ENCODE measurements at places on chromosomes 6 and 20.

- DNase-seq: no peak
Measured at GRCh38 chr6:118813775-118814174, 80.2 kb upstream of the ASF1A start.

DNA sequence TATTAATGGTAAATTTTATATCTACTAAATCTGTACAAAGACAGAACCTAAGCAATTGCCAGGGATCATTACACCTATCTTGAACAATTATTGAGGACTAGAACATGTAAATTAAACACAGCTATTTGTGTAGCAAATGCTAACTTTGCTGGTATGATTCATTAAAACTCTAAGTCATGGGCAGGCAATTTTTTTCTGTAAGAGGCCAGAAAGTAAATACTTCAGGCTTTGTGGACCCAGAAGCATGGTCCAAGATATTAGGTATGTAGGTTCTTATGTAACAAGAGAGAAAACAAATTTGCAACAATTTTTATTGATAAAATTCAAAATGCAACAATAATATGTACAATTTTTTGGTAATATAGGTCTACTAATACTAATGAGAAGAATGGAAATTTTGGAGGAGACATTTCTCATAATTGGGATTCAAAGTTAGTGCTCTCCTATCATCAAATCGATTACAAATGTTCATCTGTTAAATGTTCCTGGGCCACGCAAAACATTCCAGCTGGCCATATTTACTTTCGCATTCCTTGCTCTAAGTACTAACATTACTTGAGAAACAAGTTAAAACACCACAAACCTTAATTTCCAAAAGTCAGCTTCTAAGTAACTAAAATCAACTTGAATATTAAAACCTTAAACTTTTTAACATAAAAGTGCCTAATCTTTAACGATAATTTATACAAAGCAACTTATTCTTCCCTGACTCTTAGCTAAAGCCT lies 4.3 kb downstream of the TMEM30A start:
- no peak for DNase-seq

DNA sequence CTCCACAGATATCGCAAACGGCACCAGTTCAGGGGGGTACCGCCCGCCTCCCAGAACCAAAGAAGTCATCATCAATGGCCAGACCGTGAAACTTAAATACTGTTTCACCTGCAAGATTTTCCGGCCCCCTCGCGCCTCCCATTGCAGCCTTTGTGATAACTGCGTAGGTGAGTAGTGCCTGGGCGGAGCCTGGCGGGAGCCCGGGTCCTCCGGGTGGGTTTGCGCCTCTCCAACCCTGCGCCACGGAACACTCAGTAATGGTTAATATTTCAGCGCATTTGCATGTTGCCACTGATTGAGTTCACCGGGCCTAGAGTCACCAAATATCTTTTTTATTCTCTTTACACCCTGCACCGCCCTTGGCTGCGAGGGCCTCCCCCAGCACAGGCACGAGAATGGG lies 212.0 kb downstream of the ZDHHC14 start:
- DNase-seq: no peak

DNA sequence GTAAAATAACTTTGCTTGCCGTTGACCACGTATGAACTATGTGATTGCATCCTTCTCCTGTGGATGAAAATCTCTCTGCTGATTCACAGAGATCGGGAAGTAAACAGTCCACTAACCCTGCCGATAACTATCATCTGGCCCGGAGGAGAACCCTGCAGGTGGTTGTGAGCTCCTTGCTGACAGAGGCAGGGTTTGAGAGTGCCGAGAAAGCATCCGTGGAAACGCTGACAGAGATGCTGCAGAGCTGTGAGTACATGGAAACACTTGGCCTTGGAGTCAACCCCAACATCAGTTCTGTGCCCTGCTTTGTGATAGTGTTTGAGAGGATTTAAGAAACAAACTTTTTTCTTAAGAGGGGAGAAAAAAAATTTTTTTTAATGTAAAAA lies 937 bp downstream of the TAF8 start:
- DNase-seq: no peak

DNA sequence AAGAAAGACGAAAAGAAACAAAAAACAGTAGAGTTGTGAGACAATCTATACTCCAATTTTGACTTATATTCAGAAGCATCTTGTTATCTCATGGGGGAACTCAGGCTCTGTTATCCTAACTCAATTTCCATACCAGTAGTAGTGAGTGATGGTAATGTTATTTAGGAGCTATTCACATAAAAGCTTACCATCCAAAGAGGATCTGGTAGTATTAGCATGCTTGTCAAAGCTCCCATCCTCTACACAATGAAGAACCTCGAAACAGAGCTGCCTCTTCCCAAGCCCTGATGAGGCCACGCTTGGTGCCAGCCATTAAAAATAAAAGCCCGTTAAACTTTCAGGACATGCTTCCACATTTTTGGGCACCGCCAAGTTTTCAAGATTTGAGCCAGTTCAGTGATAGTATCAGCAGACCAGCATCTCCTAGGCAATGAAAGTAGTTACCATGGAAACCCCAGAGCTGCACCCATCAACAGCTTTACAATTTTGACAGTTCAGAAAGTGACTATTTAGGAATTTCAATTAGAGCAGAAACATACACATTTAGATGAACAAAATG lies 173.3 kb downstream of the CD83 start:
- no peak for DNase-seq

GRCh38 chr6:6930223-6930880 lies 177.4 kb upstream of the RREB1 start:
- DNase-seq: no peak

DNA sequence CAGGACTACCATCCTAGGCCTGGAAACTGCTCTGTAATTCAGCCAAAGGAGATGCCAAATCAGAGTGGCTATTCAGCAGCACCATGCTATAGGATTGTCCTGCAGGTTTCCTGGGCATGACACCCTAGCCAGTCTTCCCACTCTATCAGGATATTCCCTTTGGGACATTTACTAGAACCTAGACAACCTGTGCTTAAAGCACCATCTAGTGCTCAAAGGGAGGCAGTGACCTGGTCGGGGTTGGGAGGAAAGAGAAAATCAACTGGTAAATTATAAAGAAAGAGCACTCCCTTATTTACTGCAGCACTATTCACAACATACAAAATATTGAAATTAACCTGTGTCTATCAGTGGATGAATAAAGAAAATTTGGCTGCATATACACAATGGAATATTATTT lies 67.2 kb upstream of the SMLR1 start:
- no peak for DNase-seq

- DNase-seq: no peak
Measured at GRCh38 chr6:6683969-6684833, 95.7 kb downstream of the LY86 start.

DNA sequence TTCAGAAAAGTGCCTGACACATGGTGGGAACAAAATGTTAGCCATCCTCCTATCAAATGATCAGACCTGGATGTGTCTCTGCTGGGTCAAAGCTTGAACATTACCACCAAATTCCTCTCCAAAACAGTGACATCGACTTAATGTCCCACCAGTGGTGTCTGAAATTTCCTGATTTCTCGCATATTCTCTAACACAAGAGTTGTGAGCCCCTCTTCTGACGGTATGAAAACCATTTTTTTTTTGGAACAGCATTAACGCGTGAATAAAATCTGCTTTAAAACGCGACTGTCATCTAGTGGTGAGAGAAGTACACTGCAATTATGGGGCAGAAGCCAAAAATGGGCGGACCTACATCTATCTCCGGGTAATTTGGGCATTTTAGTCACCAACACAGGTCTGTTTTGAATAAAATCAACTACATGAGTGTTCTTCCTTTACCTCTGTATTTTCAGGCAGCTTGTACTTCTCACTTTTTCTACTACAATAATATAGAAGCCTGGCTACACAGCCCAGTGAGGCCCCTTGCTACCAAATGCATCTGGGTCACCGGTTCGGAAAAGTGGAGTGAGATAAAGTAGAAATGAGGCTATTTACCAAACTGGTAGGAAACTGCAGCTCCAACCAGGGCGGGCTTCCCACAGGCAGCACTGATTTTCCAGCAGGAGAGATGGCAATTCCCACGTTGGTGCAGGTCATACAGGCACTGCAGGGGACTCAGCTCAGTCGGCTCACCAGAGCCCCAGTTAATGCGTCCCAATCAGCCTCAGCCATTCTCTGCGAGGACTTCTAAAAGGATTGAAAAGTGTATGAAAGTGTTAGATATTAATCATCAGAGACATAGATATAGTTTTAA lies 27.4 kb downstream of the MGME1 start:
- peak; percentile 36 for DNase-seq

GRCh38 chr6:160010067-160010466 lies 41.2 kb downstream of the IGF2R start:
- DNase-seq: no peak

- no peak for DNase-seq
Measured at GRCh38 chr6:161316531-161316930, 42.7 kb upstream of the AGPAT4 start.

DNA sequence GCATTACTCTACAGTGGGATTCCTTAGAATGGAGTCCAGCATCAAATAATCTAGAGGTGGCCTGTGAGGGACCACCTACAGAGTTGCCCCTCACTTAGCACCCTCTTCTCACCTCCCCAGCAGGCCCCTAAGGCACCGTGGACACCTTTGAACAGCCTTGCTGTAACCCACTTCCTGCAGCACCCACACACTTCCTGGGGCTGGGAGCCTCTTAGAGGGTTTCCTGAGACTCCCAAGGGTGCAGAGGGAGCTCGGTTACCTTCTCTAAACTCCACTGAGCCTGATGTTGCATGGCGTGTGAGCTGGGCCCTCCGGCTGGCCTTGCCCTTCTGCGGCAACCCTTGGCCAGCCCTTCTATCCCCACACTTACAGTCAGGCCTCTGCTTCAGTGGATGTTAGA lies 7.3 kb upstream of the SIRPG start:
- DNase-seq: no peak

DNA sequence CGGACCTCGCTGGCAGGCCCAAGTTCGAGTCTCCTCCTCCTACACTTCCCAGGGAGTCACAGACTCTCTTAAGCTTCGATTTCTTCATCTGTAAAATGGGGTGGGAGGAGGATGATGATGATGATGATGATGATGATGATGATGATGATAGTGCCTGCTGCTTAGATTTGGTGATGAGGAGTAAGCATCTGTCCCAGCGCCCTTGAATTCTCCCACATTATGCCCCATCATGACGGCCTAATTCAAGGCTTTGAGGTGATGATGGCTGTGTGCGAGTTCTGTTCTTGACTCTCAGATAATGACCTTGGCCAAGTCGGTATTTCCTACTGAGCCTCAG lies 487 bp upstream of the KIAA1755 start:
- no peak for DNase-seq

- DNase-seq: no peak
Measured at GRCh38 chr6:29739136-29739881, 16.1 kb downstream of the HLA-F start.

DNA sequence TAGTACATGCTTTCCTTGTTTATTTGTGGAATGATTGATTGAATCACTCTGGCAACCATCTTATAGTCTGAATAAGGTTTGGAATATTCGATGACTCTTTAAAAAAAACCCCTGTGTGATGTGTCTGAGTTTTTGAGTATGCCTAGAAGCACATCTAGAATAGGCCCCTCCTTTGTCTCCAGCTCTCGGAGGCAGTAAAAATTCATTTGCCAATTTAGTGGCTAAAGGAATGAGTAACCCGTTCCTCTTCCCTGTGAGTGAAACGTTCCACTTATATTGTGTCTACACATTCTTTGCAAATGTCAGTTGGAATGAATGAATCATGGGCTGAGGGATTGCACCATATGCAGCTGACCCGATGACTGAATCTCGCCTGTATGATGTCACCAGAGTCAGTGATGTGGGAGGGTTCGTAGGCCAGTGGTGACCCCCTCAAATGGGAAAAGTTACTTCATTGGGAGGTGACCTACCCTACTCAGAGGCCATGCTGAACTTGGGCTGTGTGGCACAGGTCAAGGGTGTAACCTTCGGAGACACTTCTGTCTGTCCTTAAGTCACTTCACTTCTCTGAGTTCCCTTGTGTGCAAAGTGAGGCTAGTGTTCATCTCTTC lies 21.6 kb downstream of the MOCS3 start:
- DNase-seq: no peak

GRCh38 chr20:77231-77630 lies 10.2 kb upstream of the DEFB125 start:
- no peak for DNase-seq

GRCh38 chr20:61331543-61331942 lies 79.5 kb downstream of the CDH4 start:
- no peak for DNase-seq

DNA sequence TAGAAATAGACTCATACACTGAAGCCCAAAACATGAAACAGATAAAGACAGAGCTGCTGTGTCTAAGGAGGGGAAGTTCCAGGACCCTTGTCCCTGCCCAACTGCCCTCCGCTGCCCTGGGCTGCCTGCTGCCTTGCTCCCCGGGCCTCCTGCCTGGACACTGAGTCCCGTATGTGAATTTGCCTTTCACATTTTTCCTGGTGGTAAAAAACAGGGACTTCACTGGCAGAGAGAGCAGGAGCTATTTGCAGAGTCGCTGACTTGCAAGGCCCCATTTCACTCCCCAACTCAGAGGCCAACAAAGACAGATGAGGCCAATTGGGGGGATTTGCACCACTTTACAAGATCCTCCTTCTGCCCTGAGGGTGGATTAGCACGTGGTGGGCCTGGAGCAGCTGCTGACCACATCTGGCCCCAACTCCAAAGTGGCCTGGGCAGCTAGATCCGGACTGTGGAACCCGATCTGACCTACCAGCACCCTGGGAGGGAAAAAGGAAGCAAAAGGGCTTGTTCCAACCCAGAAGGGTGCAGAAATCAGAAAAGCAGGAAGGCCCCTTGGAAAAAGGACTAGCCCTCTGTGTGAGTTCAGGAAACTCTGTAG lies 61.4 kb downstream of the NOL4L start:
- no peak for DNase-seq

GRCh38 chr6:160112628-160113299 lies 8.9 kb upstream of the SLC22A1 start:
- no peak for DNase-seq

- no peak for DNase-seq
Measured at GRCh38 chr6:142726616-142727015, 218.4 kb downstream of the HIVEP2 start.

- no peak for DNase-seq
Measured at GRCh38 chr6:162621246-162621645, 106.3 kb downstream of the PRKN start.

- DNase-seq: no peak
Measured at GRCh38 chr20:7361321-7361720, 578.9 kb downstream of the HAO1 start.

DNA sequence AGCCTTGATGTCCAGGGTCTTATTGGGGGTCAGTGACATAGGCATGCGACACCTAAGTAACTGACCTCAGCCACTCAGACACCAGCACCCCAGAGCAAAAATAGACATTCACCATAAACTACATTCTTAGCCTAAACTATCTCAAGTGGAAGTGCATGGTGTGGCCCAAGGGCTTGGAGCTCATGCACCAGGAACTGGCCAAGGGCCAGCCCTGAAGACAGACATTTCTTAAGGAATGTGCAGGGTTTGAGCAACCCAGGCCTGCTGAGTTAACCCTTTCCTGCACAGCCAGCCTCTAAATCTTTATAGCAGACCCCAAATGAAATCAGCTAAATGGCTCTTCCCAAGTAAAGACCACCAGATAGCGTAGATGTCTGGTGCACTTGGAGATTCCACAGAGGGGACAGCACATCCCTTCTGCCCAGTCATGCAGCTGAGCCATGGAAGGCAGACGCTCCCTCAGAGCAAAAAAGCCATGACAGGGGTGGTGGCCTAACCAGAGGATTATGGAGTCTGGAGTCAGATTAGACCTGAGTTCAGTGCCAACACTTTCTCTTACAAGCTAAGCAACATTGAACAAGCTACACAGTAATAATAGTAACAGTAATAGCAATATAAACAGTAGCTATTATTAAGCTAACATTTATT lies 222.6 kb downstream of the ZMYND8 start:
- DNase-seq: no peak

- DNase-seq: no peak
Measured at GRCh38 chr6:129634411-129635230, 75.4 kb downstream of the ARHGAP18 start.

Data from NCI-H345 (cell line).